ENCODE measurements at places on chromosomes 6 and 20.

DNA sequence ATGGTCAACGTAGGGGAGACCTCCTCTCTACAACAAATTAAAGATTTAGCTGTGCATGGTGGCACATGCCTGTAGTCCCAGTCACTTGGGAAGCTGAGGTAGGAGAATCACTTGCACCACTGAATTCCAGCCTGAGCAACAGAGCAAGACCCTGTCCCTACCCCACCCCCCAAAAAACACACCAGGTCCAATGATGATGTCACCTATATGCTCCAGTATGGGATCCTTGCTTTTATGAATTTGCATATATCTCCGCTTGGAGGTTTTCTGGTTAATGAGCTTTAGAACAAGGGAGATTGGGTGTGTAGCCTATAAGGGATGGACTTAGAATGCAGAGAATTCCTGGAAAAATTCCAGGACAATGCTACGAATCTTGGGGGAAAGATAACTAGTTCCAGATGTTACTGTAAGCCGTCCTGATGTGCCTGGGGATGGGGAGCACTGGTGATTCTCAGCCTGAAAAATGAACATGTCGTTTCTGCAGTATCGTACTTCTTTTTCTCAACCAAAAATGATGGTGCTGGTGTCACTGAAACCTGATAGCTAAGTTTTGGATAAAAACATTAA is 61.1 kb downstream of the ZBTB2 start:
- DNase-seq = no peak

- DNase-seq = no peak
Measured at GRCh38 chr6:64985726-64986125, 721.3 kb downstream of the EYS start.

DNA sequence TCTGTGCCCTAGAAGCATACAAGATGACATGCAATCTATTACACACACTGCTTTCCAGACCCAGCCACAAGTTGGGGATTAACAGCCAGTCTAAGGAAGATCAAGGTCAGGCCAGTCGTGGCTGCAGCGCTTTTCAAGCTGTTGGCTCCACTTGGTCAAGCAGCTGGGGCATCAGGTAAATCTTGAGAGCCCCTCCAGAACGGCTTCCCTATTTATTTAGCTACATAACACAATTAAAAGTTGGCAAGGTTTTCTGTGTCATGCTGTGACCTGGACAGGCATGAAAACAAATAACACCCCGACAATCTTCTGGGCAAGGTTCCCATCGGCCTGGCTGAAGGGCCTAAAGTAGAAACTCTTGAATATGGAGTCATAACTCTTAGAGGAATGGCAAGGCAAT is 524.3 kb downstream of the PRKN start:
- DNase-seq = no peak

GRCh38 chr6:120990866-120991265 is 343.4 kb downstream of the TBC1D32 start:
- no peak for DNase-seq

DNA sequence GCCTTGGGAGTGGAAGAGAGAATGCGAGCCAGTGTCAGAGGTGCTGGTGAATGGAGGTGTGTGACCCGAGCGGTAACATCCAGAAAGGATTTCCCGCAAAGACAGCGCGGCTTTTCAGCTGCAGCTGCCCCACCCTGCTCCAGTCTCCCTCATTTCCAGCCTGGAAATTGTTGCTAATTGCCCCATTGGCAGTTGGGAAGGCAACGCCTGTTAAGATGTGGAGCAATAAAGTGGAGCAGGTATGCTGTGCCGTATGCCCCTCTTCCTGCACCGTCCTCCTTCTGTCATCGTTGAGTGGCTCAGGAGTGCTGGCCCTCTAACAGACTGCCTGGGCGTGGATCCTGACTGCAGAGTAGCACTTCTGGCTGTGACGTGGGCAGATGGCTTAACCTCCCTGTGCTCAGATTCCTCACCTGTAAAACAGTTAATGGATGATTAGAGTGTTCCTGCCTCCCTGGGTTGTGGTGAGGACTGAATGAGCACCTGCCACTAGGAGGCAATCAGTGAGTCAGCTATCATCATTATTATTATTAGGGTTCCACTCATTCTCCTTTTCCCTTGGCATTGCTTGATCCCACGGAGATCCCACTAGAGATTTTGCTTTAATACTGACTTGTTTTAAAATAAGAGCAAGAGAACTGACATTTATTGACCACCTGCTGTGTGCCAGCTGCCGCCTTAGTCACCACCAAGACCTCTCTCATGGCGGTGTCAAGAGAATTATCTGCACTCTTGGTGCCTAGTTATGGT is 11.7 kb downstream of the ARFGEF2 start:
- no peak for DNase-seq

DNA sequence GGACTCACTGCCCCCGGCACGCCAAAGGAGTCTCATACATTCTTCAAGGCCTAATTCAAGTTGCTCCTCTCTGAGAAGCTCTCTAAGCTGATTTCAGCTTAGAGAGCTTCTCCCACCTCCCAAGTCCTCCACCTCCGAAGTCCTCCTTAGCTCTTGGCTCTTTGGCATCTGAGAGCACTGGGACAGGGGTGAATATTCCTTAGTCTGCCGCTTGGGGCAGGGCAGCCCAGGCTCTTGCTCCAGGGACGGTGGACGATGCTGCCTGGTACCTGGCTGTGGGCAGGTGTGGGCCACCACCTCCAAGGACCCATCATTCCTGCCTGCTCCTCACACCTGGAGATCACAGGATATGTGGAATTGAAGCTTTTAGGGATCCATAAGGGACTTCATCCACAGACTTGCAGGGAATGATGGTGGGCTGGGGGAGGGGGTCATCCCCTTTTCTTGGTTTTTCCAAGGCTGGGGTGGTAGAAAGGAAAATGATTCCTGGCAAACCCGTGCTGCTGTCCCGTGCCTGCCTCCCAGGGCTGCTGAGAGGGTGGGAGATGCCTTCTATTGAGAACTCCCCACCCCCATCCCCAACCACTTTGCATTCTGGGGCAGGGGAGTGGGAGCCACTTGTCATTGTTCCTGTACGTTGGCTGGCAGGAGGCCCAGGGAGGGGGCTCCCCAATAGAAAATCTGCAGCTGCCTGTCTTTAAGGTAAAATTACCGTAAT is 57.4 kb downstream of the ARHGAP40 start:
- peak; percentile 40 for DNase-seq

- DNase-seq = peak; percentile 64
Measured at GRCh38 chr6:125808060-125808459, 17.3 kb downstream of the NCOA7 start.

GRCh38 chr6:53524455-53524815 is 20.5 kb downstream of the GCLC start:
- no peak for DNase-seq

GRCh38 chr6:132734694-132735236 is 20.9 kb upstream of the VNN1 start:
- no peak for DNase-seq

DNA sequence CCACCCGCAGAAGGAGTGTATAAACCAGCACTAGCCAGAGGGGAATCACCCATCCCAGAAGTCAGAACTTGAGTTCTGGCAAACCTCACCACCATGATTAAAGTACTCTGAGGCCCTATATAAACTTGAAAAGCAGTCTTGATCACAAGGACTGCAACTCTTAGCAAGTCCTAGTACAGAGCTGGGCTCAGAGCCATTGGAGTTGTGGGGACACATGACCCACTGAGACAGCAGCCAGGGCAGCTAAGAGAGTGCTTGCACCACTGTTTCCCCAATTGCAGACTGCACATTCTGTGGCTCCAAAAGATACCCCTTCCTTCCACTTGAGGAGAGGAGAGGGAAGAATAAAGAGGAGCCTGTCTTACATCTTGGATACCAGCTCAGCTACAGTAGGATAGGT is 4.7 kb upstream of the MCM9 start:
- DNase-seq = no peak

DNA sequence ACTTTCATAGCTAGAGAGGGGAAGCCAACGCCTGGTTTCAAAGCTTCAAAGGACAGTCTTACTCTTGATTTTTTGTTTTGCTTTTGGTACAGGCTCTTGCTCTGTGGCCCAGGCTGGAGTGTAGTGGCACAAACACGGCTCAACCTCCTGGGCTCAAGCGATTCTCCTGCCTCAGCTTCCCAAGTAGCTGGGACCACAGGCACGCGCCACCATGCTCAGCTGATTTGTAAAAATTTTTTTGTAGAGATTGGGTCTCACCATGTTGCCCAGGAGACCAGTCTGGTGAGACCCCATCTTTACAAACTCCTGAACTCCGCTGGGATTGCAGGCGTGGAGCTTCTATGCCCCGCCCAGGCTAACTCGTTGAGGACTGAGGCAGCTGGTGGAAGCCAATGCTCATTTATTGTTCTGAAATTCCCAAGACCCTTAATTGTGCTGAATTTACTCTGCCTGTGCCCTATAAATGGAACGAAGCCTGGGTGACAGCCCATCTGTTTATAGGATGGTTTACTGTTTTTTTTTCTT is 18.0 kb downstream of the SRSF3 start:
- no peak for DNase-seq

DNA sequence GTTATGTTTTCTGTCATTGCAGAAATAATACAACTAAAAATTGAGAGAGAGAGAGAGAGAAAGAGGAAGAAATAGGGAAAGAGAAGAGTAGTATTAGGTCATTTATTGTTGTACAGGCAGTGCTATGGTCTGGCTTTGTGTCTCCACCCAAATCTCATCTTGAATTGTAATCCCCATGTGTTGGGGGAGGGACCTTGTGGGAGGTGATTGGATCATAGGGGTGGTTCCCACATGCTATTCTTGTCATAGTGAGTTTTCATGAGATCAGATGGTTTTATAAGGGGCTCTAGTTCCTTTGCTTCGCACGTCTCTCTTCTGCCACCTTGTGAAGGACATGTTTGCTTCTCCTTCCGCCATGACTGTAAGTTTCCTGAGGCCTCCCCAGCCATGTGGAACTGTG is 677.4 kb upstream of the CHD6 start:
- no peak for DNase-seq

- DNase-seq = no peak
Measured at GRCh38 chr20:1296117-1296610, 30.1 kb downstream of the SNPH start.

DNA sequence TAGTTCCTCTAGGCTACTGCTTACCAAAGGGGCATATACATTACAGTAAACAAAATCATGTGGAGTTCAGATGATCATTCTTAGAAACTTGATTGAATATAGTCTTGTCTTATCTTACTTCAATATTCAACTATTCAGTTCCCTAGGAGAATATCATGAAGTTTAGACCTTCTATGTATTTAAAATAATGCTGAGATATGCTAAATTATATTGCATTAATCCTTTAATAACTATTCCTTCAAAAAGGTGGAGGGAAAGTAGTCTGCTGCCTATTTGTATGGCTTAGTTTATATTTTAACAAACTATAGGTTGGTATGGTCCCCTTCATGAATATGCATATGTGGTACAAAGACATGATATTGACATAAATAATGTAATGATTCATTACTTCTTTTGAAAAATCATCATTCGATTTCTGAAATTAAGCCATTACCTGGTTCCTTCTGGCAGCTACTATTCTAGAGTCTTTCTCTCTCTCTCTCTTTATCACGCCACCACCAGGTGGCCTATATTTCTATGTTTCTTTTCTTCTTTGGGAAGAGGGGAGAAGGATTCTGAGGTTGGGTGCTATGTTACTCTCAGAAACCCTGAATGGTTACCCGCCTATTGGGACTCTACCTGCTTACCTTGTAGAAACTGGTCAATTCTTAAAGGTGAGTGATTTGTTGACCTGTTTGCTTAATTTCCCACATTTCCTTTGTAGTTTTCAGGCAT is 855.8 kb downstream of the HACE1 start:
- DNase-seq = no peak

DNA sequence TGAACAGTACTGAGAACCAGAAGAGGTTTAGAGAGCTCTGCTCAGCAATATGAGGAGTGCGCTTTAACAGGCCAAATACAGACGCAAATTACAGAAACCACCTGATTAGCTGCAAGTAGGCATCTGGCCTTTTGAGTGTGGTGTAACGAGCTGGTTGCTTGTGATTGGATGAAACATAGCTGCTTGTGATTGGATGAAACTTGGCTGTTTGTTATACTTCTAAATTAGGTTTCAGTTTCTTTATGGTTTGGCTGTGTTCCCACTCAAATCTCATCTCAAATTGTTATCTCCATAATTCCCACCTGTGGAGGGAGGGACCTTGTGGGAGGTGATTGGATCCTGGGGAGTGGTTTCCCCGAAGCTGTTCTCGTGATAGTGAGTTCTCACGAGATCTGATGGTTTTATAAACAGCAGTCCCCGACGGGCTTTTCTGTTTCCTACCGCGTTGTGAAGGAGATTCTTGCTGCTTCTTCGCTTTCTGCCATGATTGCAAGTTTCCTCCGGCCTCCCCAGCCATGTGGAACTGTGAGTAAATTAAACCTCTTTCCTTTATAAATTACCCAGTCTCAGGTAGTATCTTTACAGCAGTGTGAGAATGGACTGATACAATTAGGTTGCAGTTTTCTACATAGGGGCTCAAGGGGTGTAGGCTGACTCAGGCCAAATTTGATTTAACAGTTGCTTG is 655.9 kb upstream of the MAN1A1 start:
- no peak for DNase-seq

GRCh38 chr6:5665667-5666066 is 341.1 kb downstream of the NRN1 start:
- DNase-seq = no peak

- no peak for DNase-seq
Measured at GRCh38 chr6:157693867-157694266, 129.2 kb upstream of the SNX9 start.

DNA sequence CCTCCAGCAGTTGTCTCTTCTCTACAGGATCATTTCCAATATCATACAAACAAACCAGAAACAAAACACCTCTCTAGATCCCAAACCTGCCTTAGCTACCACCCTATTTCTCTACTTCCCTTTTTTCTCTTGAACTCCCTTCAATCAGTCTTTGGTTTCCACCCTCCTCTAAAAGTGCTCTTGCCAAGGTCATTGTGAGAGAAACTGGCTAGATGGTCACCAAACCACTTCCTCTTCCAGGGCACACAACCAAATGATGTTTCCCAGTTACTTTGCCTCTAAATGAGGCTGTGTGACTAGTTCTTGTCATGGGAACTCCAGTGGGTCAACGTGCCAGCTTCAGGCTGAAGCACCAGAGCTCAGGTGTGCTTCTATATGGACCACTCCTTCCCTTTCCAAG is 85.8 kb upstream of the ARMC2 start:
- DNase-seq = no peak

DNA sequence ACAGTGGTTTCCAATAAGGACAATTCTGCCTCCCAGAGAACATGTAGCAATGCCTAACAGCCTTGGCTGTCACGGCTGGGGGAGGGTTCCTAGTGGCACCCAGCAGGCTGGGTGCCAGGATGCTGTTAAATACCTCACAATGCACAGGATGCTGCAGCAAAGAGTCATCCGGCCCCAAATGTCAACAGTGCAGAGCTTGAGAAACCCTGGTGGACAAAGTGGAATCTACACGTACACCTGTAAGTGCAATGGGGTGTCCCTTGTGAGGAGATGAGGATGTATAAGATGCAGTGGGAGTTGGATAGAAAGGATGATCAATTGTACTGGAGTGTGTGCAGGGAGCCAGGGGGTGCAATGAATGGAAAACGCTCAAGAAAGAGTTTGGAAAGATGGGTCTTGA is 142.4 kb downstream of the FNDC1 start:
- DNase-seq = no peak

- no peak for DNase-seq
Measured at GRCh38 chr6:52108128-52108527, 20.7 kb upstream of the PKHD1 start.

GRCh38 chr20:32577023-32577422 is 8.1 kb downstream of the NOL4L start:
- no peak for DNase-seq
